ENCODE measurements at places on chromosomes 16 and 17.

DNA sequence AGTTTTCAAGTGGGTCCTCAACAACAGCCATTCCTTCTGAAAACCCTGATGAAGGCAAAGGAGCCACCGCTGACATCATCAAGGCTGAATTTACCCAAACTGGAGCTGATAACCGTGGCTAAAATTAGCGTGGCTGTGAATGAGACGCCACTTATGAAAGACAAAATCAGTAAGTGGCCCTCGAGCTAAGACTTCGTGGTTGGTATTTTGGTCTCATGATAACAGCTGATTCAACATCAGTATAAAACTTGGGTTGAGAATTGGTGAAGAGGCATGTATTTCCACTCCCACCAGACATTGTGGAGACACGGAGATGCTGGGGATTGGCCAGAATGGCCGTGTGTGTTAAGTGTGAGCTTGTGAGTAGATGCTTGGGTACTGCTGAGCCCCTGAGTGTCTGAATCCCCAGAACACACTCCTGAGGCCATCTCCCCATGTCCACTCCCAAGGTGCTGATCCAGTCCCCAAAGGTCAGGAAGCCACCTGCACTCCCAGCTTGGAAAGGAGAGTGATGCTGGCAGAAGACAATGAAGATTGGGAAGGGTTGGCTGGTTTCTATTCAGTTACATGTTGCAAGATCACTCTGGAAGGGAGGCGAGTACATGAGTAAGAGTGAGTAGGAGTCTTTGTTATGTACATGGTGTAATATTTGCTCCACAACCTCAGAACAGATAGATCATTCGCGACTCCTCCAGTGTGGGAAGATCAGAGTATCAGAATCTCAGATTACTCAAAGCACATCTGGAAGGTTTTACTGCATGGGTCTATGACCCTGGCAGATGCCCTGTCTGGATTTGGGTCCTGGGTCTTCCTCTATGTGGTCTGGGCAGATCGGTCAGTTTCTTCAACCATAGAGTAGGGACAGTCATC lies 207.7 kb downstream of the HS3ST3A1 start:
- no peak for DNase-seq

DNA sequence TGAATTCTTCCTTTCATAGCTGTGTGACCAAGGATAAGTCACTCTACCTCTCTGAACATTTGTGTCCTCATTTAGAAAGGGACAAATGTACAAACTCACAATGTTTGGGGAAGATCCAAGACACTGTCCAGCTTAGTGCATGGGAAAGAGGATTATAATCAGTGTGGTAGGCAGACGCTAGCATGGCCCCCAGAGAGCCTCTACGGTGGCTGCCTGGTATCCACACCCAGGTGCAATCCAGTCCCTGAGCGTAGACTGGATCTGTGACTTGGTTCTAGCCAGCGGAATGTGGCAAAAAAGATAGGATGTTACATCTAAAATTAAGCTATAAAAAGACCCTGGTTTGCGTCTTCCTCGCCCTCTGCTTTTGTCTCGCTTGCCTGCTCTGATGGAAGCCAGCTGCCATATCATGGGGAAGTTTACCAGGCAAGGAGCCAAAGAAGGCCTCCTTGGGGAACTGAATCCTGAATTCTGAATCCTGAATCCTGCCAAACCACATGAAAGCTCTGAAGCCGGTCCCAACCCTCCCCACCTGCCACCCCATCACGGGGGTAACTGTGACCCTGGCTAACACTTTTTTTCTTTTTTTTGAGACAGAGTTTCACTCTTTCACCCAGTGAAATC lies 51.7 kb downstream of the PLXDC1 start:
- no peak for DNase-seq

DNA sequence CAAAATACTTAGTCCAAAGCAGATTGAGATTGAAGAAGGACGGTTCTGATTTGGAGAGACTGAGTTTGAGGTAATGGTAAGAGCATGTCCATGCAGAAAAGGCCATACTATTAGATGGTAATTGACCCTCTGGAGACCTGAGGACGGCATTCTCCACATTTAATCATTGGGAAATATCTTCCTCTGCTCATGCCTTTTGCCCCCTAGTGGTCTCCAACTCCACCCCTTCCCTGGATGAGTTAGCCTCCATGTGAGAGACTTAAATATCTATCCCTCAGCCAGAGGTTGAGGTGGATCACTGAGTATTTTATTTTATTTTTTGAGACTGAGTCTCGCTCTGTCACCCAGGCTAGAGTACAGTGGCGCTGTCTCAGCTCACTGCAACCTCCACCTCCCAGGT lies 10.4 kb upstream of the OR3A1 start:
- no peak for DNase-seq

GRCh38 chr16:89290472-89290871 lies 73.0 kb downstream of the ZNF778 start:
- no peak for DNase-seq

GRCh38 chr16:46982335-46982734 lies 8.9 kb upstream of the DNAJA2 start:
- no peak for DNase-seq

DNA sequence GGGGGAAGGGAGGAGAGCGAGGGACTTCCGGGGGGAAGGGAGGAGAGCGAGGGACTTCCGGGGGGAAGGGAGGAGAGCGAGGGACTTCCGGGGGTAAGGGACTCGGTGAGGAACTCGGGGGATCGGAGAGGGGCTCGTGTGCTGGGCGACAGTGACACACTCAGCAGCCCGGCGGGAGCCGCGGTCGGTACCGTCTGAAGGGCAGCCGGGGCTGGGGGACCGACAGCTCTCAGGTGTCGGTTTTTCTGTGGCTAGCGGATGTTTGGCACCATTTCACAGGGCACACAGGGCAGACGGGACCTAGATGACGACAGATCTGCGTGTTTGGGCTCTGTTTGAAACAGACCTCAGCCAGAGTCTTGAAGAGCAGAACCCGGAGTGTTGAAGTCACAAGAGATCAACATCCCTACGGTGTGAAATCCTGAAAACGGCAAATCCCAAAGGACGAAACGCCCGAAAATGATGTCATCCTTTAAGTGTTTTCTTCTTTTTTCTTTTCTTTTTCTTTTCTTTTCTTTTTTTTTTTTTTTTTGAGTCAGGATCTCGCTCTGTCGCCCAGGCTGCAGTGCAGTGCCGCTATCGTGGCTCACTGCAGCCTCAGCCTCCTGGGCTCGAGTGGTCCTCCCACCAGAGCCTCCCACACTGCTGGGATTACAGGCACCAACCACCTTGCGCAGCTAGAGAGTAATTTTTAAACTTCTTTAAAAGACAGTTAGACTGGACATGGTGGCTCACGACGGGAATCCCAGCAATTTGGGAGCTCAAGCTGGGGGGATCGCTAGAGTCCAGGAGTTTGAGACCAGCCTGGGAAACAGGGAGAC lies 23.9 kb downstream of the ZNF778 start:
- peak; percentile 65 for DNase-seq

GRCh38 chr16:89765292-89765830 lies 44.0 kb downstream of the ZNF276 start:
- no peak for DNase-seq

GRCh38 chr16:31327646-31328225 lies 27.2 kb upstream of the ITGAX start:
- no peak for DNase-seq

DNA sequence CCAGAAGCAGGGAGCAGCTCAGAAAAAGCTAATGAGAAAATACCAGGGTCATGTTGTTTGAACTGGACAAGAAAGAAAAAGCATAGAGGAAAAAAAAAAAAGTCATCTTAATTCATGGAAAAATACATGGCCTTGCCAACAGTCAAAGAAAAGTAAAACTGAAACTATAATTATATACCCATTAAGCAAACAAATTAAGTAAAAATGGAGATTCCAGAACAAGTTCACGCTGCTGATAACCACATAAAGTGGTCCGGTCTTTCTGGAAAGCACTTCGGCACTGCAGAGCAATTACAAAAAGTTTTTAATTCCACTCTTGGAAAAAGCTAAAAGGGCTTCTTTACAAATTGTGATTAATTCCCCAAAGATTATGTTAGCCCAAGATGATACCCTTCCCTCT lies 12.4 kb upstream of the P2RX5 start:
- DNase-seq = no peak

Data from activated T-helper 1 cell treated with Interleukin-2 at 50 U/mL for 16 hours (primary cell).